Stimulated activated CD4-positive, alpha-beta T cell treated with anti-CD3 and anti-CD28 coated beads, TNF-alpha, amount 100 ng/mL, for 1 hour (primary cell): ENCODE measurements at places on chromosomes 13 and 19.

GRCh38 chr13:90500569-90500968 lies 846.9 kb upstream of the MIR17HG start:
- DNase-seq, result no peak

GRCh38 chr13:61905054-61905453 lies 489.4 kb upstream of the PCDH20 start:
- no peak for DNase-seq

GRCh38 chr19:7888145-7888825 lies at the start of gene LRRC8E:
Gene LRRC8E, plus strand, starts transcription at chr19:7888510. Its CDS starts 7,094 bp downstream, at chr19:7895604.
- no peak for DNase-seq

DNA sequence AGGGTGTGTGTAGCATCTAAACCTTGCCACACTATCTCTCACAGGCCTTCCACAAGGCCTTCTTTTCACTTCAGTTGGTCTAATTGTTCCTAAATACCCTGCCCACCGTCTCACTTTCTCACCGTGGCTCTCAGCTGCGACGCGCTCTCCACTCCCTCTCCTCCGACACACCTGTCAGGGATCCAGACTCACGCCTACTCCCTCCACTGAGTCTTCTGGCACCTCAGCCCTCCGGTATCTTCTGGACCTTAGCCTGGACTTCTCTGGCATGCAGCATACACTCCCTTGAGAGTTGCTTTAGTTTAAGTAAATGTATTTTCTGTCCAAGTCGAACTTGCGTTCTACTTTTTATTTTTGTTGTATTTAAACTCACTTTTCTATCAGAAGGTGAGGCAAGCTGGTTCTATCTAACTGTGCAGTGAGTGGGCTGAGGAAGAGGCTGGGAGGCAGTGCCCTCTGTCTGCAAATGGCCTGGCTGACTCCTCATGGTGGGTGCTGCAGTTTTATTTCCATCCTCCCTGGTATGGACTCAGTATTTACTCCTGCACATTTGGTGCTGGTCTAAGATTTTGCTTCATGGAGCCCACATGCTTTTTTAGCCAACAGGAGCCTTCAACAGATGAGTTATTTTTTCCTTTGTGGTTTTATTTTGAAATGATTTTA lies 28.5 kb upstream of the ARGLU1 start:
- DNase-seq, result no peak

DNA sequence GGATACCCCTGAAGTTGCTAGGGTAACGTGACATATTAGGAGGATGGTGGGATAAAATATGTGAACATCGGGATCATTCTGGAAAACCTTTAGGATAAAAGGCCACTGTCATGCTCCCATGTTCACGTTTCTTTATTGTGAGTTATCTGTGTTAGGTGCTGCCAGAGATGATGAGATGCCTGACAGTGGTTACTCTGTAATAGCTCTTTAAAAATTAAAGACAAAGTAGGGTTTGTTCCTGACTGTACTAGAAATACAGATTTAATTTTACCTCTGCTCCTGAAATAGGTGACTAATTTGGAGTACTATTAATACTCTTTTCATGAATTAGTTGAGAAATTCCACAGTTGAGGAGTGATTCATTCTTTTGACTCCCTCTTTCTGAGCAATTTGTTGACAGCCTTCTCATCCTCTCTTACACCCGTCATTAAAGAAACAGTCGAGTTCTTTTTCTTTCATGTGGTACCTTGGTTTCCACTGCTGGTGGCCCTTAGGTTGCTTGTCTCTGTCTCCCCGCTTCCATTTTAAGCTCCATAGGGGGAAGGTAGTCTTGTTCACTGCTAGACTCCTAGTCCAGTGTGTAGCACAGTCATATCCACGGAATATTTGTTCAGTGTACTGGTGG lies 28.4 kb downstream of the SAE1 start:
- no peak for DNase-seq

DNA sequence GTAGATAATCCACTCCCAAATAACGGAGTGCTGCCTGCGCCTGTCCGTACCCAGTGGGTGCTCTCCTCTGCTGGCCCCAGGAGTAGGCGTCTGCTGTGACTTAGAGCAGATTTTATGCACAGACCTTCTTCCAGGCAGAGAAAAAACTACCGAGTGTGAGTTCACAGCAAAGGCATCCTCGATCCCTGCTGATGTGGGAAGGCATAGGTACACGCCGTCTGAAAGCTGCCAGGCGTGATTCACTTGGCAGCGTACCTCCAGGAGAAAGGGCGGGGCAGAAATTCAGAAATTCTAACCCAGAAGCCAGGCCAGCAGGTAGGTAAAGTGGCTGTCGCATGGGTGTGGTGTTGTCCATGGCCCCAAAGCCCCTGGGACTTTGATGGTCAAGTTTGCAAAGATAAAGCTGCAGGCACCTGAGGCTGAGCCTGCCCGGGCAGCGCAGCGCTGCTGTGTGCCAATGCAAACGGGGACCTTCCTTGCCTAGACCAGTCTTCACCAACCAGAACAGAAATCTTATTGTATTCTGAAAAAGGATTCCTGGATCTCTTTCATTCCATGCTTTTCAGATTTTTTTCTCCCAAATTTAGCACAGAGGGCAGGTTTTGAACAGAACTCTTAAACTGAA lies 36.3 kb downstream of the COL4A2 start:
- no peak for DNase-seq

DNA sequence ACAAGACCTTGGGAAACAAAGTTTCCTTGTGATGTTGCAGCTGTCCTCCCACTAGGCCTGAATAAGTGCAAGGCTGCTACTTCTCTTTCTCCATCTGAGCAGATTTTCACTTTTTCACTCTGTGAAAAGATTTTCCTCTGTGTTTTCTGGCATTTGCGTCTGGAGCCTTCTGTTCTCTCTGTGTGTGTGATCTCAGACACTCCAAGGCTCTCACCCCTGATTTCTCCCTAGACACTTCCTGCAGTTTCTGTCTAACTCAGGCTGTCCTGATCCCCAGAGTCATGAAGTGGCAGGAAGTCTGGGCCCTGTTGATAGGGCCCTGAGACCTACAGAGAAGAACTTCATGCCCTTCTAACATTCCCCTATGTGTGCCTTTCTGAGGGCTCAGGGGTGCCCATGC lies 37.2 kb downstream of the SIGLEC7 start:
- DNase-seq, result no peak

DNA sequence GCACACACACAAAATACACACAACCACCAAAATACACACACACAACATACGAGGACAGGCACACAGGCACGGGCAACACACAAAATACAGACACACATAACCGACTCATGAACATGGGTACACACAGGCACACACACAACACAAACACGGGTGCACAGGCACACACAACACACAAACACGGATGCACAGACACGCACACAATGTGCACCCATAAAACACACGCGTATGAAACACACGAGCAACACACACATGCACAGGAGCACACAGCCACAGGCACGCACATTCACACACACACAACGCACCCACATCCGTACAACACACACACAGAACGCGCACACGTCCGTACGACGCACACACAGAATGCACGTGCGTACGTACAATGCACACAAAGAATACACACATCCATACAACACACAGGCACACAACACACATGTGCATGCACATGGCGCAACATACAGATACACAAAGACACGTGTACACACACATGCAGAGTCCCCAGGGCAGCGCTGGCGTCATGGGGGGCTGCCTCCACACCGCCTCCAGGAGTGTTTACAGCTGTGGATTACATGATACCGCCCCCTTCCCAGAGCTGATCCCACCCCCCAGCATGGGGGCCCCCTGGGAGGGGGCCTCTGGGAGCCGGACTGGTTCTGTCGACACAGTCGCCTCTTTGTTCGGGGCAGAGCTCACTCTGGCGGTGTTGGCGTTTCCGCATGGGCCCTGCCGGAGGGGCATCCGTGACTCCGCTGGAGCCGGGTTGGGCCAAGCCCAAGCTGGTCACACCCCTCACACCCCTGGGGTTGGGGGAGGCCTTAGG lies 2.9 kb downstream of the SBNO2 start:
- DNase-seq, result no peak

GRCh38 chr13:34623331-34623730 lies 318.7 kb upstream of the NBEA start:
- DNase-seq, result no peak

GRCh38 chr13:32267836-32268439 lies 47.2 kb downstream of the ZAR1L start:
- DNase-seq, result peak; percentile 8

GRCh38 chr19:49229416-49229815 lies 71.8 kb downstream of the TRPM4 start:
- no peak for DNase-seq

- DNase-seq, result no peak
These were observed 1039.5 kb upstream of the SLC10A2 start for GRCh38 chr13:104105418-104106355.

DNA sequence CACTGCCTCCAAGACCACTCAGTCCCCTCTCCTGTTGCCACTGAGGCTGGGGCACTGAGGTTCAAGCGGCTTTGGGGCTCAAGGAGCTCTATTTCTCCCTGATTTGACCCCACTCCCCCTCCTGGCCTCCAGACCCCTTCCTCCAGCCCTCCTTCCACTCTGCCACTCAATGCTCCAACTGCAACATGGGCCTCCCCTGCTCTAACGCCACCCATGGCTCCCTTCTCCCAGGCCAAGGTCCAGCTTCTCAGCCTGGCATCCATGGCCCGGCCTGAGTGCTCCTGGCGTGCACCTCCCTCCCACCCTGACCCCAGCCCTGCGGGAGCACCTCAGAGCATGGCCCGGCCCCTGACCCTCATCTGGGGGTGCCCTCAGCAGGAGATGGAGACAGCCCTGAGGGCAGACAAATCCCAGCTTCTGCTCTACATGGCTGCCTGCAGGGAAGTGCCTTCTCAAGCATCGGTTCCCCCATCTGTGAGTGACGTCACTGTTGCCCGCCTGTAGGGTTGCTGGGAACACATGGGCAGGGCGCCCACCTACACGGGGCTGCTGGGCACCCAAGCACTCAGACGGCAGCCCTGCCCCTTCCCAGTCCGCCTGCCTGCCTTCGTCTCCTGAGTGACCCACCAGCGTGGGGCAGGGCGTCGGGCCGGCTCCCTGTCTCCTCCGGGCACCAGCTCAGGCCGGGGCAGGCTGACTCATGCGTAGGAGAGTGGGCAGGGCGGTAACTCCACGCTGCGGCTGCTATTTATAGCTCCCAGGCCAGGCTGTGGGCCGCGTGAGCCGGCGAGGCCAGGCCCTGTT lies 1.6 kb upstream of the DIRAS1 start:
- DNase-seq, result no peak

GRCh38 chr13:96285729-96286128 lies 195.8 kb downstream of the HS6ST3 start:
- no peak for DNase-seq

DNA sequence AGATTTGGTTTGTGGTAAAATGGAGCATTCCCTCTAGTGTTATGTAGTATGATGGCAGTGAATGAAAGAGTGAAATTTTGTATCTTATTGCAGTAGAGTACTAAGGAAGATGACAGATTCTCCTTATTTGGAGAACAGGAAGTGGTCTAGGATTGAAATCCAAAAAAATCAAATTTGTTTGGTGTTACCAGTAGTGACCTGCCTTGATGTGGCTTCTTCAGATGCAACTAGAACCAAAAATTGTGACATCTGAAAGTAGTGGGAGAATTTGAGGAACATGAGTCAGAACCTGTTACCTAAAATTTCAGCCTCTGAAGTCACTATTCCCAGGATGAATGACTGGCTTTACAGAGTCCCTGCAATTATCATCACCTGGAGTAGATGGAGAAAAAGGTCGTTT lies 165.9 kb downstream of the KLF5 start:
- no peak for DNase-seq

DNA sequence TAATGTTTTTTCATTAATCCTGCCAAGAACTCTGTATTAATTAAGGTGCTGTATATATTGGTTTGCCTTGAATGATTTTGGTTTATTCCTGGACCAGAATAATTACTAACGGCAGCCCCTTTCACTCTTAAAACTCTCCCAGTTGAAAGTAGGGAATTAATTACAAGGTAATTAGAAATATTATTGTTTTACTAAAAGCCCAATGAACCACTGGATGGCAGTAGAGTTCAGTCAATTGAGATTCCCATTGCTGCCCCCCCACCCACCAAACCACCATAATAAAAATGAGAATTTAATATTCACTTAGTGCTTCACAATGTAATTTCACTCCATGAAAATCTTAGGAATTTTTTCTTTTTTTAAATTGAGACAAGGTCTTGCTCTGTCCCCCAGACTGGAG lies 13.7 kb downstream of the WBP4 start:
- peak; percentile 10 for DNase-seq

GRCh38 chr19:2631213-2631821 lies 71.2 kb downstream of the GNG7 start:
- DNase-seq, result no peak

DNA sequence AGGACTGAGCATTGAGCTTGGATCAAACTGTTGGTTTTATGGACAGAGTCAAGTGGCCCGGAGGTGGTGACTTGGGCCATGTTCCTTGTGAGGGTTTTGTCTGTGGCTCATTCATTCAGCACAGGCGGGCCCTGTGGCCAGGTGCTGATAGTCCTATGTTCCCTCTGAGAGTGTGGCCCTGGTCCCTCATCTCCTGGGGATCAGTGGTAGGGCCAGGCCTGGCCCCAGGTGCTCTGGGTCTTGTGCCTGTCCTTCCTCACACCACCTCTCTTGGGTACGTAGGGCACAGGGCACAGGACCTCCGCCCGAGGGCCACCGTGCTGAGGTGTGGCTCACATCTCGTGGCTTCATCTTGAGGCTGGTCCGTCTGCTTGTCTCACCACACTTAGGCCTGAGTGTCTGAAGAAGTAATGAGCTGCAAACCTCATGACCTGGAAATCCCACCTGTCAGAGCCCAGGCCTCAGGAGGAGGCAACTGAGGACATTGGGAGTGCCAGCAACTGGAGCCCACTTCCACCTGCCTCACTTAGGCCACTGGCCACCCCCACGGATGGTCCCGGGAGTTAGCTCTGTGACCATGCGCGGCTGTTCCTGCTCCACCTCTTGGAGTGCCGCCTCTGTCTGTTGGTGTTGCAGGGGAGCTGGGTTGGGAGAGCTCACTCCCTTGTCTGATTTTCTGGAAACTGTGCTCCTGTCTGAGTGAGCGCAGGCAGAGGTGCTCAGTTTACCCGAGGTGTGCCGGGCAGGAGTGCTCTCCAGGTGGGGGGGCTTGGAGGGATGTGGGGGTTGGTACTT lies 53.4 kb downstream of the KDM4B start:
- no peak for DNase-seq

DNA sequence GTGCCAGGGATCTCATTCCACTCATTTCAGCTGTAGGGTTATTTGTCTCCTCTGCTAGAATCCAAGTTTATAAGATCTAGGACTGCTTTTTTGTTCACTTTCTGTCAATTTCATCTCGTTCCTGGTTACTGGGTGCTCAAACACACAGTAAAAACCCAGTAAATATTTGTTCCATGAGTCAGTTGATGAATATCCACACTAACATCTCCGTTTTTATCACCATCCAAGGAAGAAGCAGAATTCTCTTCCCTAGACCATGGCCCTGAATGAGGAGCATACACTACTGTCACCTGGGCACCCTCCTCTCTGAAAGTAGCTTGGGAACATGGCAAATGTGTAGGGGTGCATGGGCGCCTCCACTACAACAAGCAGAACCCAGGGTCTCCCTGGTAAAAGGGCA lies 390.8 kb downstream of the FOXO1 start:
- DNase-seq, result no peak
